ENCODE measurements at places on chromosomes 2 and 18. TPM values are rescaled to one million over a fixed set of nuclear protein-coding genes. Genes with fewer than 3 reads are reported as not detected.

GRCh38 chr2:137521653-137522619, 442.3 kb upstream of the HNMT start:
- DNase-seq = no peak

- DNase-seq = peak; percentile 92
Measured at GRCh38 chr18:26383454-26384270, 157.4 kb downstream of the TAF4B start.

DNA sequence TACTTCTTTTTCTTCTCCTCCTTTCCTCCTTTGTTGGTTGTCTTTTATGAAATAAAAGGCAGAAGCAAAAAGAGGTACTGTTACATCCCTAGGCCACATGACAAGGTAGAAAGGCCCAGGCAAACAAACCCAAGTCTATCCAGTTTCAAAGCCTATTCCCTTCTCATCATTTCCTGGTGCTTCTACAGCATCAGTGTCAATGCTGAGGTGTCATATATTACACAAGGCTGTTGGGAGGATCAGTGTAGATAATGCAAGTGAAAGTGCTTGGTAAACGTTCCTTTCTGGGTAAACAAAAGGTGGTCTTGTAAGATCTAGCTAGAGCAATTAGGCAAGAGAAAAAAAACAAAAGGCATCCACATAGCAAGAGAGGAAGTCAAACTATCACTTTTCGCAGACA, 64.9 kb downstream of the EVA1A start:
- DNase-seq = no peak

The CD8A gene
- total RNA-seq = 1.4 TPM
